Esophagus muscularis mucosa (tissue), 4 donors: ENCODE measurements at places on chromosomes 5 and 9. TPM values are rescaled to one million over a fixed set of nuclear protein-coding genes. Genes with fewer than 3 reads are reported as not detected.

GRCh38 chr5:153900703-153901395, 137.9 kb downstream of the FAM114A2 start:
- no peak for DNase-seq

GRCh38 chr5:15787681-15788080, 287.7 kb downstream of the FBXL7 start:
- DNase-seq, result no peak

DNA sequence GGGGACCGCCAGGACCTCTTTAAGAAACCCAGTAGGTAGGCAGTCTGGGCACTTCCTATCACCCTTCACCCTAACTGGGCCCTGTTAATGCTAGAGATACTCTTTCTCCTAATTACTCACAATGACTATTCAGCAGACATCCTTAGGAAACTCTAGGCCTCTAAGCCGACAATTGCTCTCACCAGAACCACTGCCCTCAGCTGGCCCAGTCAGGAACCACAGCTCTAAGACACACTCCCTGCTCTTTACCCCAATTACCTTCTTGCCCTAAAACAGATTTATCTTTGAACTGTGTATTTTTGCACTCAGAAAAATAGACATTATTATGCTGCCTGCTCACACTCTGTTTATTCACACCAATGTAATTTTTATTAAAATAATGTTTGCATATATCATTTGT, 432.6 kb upstream of the SLC30A5 start:
- DNase-seq, result no peak

DNA sequence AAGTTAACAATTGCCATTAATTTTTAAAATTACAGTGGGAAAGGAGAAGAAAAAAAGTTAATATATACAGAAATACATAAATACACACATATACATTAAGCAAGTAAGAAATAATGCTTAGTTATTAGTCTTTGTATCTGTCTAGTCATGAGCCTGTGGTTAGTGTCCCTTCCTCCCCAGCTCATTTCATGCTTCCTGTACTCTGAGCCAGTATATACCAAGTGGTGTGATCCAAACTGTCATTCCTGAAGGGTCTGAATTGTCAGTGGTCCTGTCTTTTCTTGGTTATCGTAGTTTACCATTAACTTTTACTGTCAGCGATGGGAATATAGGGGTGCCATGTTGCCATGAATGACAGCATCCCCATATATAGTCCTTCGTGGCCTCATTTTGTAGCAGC, 24.2 kb upstream of the STOM start:
- no peak for DNase-seq

DNA sequence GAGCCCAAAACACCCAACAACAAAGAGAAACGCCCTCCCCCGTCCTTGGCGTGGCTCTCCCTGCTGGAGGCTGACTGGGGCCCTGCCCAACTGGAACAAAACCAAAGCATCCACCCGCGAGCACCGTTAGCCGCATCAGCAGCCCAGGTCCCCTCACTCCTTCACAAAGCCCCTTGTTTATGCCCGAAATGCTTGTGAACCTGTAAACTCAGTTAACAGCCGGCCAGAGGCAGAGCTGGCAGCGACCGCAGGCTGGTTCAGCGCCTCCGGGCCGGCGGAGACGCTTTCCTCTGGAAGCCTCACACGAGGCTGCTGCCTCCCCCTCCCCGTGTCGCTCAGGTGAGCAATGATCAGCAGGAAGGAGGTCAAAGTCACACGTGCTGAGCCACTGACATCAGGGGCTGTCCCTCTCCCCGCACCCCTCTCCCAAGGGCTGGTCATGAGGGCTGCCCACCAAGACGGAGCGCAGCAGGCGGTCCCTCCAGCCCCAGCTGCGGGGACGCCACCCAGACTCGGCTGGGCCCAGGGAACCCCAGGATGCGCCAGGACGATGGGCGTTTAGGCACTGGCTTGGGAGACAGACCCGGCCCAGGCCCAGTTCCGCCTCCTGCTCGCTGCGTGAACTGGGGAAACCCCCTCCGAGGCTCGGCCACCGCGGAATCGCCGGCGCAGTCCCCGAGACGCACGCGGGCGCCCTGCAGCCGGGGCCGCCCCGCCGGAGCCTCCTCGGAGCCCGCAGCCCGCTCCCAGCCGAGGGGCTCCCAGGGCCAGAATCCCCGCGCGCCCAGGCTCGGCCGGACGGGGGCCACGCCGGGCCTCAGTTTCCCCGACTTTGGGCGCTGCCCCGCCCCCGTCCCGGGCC, 563 bp downstream of the SNAPC4 start:
- no peak for DNase-seq

- no peak for DNase-seq
Measured at GRCh38 chr5:67331296-67331925, 134.8 kb upstream of the CD180 start.

DNA sequence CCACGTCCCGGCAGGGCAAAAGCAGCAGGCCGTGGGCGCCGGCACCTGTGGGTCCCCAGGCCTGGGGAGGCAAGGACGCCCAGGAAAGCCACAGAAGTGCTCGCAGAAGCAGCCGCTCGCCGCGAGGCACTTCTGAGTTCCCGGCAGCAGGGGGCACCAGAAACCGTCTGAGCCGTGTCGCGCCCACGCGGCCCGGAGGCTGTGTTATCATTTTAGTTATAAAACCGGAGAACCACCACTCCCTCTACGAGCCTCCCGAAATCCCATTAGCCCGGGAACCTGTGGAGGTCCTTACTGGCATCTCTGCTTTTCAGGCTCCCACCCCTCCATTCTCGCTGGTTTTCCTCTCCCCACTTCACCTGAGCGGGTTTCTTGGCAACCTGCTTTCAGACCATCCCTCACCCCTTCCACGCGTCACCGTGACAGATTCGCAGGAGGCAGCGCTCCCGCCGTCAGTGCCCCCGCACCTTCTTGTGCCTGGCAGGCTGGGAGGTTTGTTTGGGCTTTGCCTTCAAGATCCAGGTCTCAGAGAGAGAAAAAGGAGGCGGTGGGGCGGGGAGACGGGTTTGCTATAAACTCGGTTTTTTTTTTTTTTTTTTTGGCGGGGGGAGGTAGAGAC, 2.3 kb downstream of the GDNF start:
- no peak for DNase-seq

DNA sequence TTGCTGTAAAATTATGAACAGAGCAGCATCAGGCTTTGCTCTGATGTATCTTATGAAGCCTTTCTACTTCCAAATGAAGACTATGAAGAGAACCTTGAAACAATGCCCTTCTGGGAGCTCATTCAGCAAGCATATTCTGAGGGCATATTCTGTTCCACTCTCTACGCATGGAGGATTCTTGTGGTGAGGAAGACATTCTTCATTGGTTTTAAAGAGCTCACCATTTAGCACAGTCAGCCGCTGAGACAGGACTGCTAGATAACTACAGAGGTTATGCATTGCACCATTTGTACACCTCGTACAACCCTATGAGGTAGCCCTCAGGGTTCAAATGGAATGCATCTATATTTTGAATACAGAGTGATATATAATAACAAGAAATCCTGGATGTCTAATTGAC, 61.0 kb downstream of the INVS start:
- no peak for DNase-seq

DNA sequence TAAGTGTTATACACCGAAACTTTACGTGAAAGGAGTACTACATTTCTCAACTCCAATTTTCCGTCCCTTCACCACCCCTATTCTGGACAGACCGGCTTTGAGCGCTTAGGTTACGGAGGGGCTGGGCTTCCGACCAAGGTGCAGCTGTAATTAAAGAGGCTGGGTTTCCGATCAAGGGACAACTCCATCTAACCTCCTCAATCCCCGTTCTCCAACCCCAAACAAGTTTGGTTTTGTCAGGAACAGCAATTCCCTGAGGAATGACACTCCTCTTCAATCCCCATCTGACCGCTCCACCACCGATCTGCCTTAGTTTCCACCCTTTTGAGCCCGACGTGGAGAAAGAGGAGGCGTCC, 577 bp downstream of the TUT7 start:
- no peak for DNase-seq

- no peak for DNase-seq
Measured at GRCh38 chr9:92293075-92293354, 482 bp downstream of the IARS1 start.

LCN12 gene
- not detected for total RNA-seq

ZFR gene
- 98.4 TPM for total RNA-seq

OLFML2A gene
- 39.0 TPM for total RNA-seq

CCL27 gene
- not detected for total RNA-seq

ELAVL2 gene
- 0.83 TPM for total RNA-seq

PROB1 gene
- total RNA-seq, result 11.0 TPM

PCDHA12 gene
- 0.66 TPM for total RNA-seq

LRRC19 gene
- not detected for total RNA-seq
